PC-9 (cell line): ENCODE measurements at places on chromosomes 13 and 19.
A peak's percentile ranks its signal among the peaks of the same experiment; 100 is the strongest.

GRCh38 chr13:50527188-50527587 is 316.3 kb downstream of the DLEU7 start:
- DNase-seq = no peak

DNA sequence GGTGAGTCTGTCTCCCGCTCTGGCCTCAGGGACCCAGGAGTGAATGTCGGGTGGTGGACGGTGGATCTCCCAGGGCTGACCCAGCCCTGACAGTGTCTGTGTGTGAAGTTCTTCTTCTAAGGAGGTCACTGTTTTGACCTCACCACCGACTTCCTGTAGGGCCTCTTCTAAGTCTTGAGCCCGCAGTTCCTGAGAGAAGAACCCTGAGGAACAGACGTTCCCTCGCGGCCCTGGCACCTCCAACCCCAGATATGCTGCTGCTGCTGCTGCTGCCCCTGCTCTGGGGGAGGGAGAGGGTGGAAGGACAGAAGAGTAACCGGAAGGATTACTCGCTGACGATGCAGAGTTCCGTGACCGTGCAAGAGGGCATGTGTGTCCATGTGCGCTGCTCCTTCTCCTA is at the start of gene SIGLEC7:
TSS of gene SIGLEC7 (plus strand) at position 183 of the 400 bp plus-strand sequence. CDS start at position 252, 69 bp downstream.
- no peak for DNase-seq

- no peak for DNase-seq
These were observed 189.0 kb downstream of the LACC1 start for GRCh38 chr13:44068737-44069136.

GRCh38 chr19:43820098-43820883 is 6.8 kb upstream of the ZNF283 start:
- no peak for DNase-seq

GRCh38 chr13:40476175-40476958 is 190.1 kb downstream of the FOXO1 start:
- DNase-seq = no peak

DNA sequence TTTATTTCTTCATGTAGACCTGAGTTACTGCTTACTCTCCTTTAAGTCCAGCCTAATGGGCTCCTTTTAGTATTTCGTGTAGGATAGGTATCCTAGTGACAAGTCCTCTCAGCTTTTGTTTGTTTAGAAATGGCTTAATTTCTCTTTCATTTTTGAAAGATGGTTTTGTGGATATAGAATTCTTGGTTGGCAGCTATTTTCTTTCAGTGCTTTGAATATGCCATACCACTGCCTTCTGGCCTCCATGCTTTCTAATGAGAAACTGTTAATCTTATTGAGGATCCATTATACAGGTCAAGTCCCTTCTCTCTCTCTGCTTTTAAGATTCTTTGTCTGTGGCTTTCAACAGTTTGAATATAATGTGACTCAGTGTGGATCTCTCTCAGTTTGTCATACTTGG is 46.8 kb upstream of the SACS start:
- DNase-seq = no peak

DNA sequence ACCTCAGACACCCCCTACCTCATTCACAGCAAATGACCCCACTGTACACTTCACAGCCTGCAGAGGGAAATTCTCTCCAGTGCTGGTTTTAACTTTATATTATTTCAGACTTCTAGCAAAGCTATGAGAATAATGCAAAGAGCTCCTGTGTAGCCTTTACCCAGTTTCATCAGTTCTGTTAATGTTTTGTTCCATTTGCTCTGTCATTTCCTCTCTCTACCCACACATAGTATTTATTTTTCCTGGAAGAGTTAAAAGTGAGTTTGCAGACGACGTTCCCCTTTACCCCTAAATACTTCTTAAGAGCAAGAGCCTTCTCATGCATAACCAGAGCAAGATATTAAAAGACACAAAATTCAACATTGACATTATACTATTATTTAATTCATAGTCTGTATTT is 49.9 kb upstream of the ADGRE1 start:
- DNase-seq = no peak

DNA sequence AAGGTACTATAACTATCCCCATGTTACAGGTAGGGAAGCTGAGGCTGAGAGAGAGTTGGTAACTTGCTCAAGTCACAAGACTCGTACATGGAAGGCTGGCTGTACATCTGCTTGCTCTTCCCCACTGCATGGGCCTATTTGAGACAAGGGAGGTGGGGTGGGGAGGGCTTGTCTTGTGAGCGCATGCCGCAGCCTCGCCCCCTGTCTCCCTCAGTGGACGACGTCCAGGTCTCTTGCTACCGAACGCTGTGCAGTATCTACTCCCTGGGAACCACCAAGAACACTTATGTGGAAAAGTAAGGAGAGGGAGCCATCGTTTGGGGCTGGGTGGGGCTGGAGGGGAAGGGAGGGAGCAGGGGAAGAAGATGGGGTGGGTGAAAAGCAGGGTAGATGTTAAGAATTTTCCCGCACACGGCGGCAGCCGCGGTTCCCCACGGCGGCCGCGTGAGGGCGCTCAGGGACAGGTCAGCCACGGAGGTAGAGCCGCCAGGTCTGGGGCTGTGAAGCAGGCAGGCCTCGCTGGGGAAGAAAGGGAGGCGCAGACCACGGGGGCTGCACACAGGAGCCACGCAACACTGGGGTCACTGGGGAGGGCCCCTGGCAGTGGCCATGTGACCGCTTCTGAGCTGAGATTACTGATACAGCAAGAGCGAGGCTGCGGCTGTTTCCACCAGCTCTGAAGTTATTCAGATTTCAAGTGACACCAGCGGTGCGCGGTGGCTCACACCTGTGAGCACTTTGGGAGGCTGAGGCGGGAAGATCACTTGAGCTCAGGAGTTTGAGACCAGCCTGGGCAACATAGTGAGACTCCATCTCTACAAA is 81.5 kb downstream of the RYR1 start:
- peak; percentile 70 for DNase-seq

GRCh38 chr13:23828866-23829265 is 60.3 kb downstream of the MIPEP start:
- DNase-seq = peak; percentile 4

GRCh38 chr13:44278166-44278565 is 95.5 kb upstream of the SERP2 start:
- DNase-seq = no peak

DNA sequence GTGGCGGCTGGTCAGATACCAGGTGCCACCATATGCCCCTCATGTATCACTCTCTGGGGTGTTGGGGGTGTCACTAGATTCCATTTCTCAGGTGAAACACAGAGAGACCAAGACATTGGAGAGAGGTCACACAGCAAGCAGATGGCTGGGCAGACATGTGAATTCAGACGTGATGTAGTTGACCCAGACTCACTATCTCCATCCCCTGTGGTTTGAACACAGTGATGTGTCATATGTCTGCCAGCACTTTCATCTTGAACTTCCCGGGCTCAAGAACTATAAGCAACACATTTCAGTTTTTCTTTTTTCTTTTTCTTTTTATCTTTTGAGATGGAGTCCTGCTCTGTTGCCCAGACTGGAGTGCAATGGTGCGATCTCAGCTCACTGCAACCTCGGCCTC is 16.1 kb upstream of the UPF1 start:
- DNase-seq = peak; percentile 5

DNA sequence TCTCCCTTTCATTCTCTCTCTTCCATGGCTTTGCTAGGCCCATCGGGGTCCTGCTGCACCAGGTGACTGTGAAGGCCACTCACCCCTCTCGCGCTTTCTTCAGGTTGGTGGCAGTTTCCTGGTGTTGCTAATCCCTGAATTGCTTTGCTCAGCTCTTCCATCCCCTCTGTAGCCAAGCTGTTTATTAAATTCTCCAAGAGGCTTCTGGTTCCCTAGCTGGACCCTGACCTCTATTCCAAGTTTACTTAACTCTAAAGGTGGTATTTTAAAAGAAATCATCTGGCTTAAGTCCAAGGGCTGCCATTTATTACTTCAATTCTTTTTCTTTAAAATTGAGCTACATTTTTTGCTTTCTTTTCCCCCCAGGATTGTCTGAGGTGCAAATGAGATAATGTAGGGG is 32.7 kb upstream of the MICU2 start:
- DNase-seq = no peak

DNA sequence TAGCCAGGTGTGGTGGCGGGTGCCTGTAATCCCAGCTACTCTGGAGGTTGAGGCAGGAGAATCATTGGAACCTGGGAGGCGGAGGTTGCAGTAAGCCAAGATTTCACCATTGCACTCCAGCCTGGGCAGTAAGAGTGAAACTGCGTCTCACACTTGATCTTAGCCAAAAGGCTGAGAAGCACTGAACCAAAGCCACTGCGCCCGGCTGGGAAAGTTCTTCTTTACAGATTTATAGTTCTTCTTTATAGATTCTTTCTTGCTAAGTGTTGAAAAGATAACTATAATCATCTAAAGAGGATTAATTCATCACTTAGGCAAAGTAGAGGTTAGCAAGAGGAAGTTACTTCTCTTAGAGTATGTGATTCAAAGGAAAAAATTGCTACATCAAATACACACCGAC is 11.1 kb downstream of the ZNF417 start:
- DNase-seq = no peak

DNA sequence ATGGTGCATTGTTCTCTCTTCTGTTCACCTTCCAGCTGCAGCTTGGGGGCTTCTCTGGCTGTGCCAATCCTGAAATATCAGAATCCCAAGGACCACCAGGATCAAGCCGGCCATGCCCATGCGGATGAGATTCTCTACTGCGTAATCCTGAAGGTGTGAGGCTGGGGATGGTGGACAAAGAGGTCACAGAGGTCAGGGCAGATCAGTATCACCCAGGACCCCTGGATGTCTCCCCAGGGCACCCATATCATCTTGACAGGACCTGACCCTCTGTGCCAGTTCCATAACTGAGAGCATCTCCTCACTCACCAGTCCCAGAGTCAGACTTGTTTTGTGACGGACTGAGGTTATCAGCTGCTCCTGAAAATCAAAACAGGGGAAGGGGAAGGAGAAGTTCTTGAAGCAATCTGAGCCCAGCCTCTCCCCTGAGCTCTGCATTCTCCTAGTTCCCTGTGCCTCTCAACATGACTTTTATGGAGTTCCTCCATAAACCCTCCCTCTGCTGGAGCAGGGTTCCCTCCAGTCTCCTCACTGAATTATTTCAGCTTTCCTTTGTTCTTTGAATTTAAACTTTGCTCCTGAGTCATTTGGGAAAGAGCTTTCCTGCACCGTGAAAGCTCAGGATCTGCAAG is 5.5 kb downstream of the LILRA5 start:
- no peak for DNase-seq

- DNase-seq = no peak
These were observed 89.4 kb downstream of the COL4A2 start for GRCh38 chr13:110396476-110396875.

GRCh38 chr19:17078920-17079709 is 3.5 kb downstream of the MYO9B start:
- DNase-seq = no peak

DNA sequence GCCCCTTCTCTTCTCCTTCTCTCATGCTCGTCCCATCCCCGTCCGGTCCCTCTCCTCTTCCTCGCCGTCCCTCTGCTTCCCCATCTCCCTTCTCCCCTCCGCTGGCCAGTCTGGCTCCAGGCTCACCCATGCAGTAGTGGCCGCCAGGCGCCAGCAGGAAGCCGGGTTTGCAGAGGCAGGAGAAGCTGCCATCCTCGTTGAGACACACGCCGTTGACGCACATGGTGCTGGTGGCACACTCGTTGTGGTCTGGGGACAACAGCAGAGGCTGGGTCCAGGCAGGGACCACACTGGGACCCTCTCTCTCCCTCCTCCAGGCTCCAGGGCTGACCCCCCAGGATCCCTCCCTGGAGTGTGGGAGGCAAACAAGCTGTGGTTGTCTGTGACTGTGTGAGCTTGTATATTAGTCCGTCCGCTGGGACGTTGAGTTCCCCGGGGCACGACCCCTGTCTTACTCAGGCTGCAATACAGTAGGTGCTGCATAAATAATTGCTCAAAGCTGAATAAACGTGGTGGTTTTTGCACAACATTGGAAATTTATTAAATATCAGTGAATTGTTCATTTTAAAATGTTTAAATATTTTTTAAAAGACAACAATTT is 16.4 kb downstream of the FBN3 start:
- peak; percentile 6 for DNase-seq

DNA sequence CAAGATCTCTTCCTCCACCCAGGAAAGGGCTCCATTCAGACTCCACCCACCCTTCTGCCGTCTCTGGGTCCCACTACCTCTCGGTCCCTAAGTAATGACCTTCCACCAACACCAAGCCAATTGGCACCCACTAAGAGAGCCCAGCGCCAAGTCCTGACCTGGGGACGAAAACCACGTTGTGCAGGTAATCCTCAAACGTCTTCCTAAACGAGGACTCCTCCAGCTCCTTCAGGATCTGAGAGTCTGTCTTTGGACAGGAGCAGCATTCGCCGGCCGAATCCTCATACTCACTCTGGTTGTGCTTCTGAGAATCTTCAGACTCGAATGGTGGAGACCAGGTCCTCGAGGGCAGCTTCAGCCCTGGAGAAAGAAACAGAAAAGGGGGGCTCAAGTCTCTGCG is 83.1 kb downstream of the ZNF557 start:
- DNase-seq = no peak

GRCh38 chr19:28482221-28482620 is 730.7 kb downstream of the UQCRFS1 start:
- DNase-seq = no peak

DNA sequence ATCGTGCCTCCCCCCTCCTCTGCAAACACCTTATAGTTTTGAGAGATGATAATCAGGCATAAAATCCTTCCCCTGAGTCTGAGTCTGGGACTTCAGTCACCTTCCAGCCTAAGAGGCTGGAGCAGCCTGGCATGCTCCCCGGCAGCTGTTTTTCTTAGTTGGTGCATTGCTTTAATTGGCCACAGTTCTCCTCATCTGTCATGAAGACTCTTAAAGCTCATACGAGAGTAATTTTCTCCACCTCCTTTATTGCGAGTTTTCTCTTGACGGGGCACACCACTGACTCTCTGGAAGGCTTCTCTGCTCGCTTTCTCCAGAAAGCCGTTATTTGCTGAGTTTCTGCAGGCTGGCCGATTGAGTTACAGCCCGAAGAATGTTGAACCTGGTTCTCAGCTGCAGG is 310.5 kb downstream of the ATP8A2 start:
- DNase-seq = no peak

- no peak for DNase-seq
These were observed 554.5 kb downstream of the IRS2 start for GRCh38 chr13:109231888-109232287.

GRCh38 chr19:2394054-2394441 is 33.3 kb downstream of the TIMM13 start:
- no peak for DNase-seq

- DNase-seq = no peak
These were observed 969 bp upstream of the CEACAM5 start for GRCh38 chr19:41707502-41707812.

- no peak for DNase-seq
These were observed 4.6 kb downstream of the STK11 start for GRCh38 chr19:1210227-1210538.

GRCh38 chr19:32603961-32604360 is 23.0 kb downstream of the PDCD5 start:
- DNase-seq = no peak

- DNase-seq = no peak
These were observed 26.3 kb downstream of the CYP4F2 start for GRCh38 chr19:15871570-15871969.
